ENCODE measurements at places on chromosomes 13 and 19.
A peak's percentile ranks its signal among the peaks of the same experiment; 100 is the strongest.

GRCh38 chr13:112730157-112730671 lies 40.4 kb downstream of the ATP11A start:
- DNase-seq, result peak; percentile 41

GRCh38 chr13:104872153-104872552 lies 1663.3 kb downstream of the EFNB2 start:
- DNase-seq, result no peak

GRCh38 chr19:52536448-52536800 lies 9.0 kb downstream of the ZNF808 start:
- DNase-seq, result no peak

DNA sequence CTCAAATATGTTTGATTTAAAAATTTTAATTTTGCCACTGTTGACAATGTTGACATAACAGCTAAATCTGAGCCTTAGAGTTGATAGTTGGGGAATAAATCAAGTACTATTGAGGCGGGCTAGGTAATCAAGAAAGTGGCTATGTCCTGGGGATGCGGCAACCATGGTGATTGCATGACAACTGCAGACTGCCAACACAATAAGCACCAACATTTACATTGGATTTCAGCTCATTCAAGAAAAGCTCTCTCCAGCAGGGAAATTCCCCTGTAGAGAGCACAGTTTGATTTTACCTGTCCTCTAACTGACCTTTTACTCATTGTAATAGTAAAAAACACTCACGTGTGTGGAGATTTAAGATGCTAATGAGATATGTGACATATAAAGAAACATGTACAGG lies 63.1 kb downstream of the ZNF100 start:
- no peak for DNase-seq

GRCh38 chr13:49540552-49540951 lies 44.8 kb downstream of the PHF11 start:
- DNase-seq, result no peak

DNA sequence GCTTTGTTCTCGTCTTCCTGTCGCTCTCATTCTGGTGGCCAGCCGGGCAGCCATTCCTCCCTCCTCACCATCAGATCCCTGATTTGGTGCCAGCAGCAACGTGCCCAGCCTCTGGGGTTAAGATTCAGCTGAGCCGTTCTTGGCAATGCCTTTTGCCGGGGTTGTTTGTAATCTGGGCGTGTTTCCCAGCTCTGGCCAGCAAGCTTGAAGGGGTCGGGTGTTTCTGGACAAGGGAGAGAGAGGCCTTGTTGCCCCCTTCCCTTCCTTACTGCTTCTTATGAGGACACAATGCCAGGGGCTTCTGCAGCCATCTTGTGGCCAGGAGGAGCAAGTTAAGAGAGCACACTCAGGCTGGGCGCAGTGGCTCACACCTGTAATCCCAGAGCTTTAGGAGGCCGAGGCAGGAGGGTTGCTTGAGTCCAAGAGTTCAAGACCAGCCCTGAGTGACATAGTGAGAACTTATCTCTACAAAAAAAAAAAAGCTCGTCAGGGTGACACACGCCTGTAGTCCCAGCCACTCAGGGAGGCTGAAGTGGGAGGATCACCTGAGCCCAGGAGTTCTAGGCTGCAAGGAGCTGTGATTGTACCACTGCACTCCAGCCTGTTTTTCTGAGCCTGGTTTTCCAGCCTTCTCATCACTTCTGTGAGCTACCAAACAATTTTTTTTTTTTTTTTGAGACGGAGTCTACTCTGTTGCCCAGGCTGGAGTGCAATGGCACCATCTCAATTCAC lies 10.7 kb upstream of the CRTC1 start:
- no peak for DNase-seq

- DNase-seq, result peak; percentile 67
Observed at GRCh38 chr19:19591133-19591825, 27.2 kb downstream of the PBX4 start.

GRCh38 chr19:1214299-1214861 lies 8.8 kb downstream of the STK11 start:
- no peak for DNase-seq

DNA sequence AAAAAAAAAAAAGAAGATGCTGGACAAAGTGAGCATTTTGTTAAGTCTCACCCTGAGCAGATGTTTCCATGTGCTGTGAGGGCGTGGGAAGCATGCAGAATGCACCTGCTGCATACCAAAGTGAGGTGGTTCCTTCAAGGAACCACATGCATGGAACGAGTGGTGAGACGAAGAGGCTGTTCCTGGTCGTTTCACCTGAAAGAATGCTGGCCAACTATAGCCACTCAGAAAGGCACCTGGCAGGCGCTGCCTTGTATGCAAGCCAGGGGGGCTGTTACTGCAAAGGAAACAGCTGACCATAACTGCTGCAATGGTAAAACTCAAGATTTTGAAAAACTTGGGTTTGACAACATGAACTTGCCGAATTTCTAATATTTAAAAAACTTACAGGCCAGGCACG lies 14.7 kb downstream of the MIER2 start:
- no peak for DNase-seq

DNA sequence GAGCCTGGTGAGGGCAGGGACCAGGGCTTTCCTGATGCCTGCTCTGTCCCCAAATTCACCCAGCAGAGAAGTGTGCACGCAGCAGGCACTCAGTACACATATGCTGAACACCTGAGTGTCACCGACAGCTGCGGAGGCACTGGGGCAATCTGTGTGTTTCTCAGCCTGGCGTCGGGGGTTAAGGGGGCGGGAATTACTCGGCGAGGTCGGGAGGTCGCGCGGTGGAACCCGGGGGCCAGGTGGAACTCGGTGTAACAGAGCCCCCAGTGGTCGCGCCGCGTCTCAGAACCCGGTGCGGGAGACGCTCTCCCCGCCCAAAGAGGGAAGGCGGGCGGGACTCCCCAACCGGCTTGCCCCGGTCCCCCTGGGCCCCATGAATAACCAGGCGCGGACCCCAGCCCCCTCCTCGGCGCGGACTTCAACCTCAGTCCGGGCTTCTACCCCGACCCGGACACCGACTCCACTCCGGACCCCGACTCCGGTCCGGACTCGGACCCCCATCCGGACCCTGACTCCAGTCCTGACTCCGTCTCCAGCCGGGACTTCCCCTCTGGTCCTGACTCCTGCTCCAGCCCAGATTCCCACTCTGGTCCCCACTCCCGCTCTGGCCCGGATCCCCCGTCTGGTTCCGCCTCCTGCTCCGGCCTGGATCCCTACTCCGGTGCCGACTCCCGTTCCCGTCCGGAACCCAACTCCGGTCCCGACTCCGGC lies at the start of gene SELENOV:
SELENOV (plus strand) TSS at position 300 of the 711 bp plus-strand sequence; CDS start at position 374, 74 bp downstream.
- DNase-seq, result peak; percentile 92

DNA sequence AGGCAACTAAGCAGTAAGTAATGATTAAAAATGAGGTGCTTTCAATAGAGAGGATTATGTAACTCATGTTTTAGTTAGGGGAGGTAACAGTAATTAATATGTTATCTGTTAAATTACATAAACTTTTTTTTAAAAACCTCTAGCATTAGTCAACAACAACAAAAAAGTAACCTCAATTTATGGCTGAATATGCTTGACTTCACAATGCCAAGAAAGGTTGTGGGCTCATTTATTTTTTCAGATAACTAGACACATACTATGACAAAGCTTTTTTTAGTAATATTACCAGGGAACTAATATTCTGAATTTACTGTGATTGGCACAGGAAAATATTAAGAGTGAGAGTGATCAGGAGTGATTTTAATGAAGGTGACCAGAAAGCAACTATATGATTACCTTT lies 54.9 kb downstream of the KCNRG start:
- DNase-seq, result no peak

DNA sequence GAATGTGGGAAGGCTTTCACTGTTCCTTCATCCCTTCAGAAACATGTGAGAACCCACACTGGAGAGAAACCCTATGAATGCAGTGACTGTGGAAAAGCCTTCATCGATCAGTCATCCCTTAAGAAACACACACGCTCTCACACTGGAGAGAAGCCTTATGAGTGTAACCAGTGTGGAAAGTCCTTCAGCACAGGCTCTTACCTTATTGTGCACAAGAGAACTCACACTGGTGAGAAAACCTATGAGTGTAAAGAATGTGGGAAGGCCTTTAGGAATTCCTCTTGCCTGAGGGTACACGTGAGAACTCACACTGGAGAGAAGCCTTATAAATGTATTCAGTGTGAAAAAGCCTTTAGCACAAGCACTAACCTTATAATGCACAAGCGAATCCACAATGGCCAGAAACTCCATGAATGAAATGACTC lies 18.6 kb downstream of the ZNF177 start:
- no peak for DNase-seq

DNA sequence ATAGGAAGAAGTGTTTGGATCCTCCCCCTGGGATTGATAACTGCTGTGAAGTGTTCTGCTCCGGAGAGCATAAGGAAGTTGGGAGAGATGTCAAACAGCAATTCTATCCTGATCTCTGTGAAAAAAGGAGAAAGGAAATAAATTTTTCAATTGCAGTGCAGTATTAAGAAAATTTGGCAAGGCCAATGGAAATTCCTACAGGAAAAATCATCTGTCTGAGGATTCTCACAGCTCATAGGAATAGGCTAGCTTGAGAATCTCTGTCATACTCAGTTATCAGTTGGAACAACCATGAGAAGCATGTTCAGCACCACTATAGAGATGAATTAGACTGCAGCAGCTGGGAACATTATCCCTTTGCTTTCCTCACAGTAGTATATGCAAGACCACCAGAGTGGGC lies 1238.9 kb upstream of the MIR17HG start:
- DNase-seq, result no peak

DNA sequence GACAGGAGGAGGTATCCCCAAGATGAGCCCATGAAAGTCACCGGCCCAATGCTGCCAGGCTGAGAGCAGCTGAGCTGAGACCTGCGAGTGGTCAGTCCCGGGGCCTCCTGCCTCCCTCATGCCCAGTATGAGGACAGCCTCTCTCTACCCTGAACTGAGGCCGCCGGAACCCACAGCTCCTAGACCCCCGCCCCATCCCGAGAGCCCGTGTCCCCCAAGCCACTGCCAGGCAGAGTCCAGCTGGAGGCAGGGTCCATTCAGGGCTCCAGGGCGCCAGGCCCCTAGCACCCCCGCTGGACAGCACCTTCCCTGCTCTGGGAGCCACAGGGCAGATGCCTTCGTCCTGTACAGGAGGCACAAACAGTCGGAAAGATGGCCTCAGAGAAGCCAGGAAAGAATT lies 38.7 kb downstream of the MLLT1 start:
- no peak for DNase-seq

DNA sequence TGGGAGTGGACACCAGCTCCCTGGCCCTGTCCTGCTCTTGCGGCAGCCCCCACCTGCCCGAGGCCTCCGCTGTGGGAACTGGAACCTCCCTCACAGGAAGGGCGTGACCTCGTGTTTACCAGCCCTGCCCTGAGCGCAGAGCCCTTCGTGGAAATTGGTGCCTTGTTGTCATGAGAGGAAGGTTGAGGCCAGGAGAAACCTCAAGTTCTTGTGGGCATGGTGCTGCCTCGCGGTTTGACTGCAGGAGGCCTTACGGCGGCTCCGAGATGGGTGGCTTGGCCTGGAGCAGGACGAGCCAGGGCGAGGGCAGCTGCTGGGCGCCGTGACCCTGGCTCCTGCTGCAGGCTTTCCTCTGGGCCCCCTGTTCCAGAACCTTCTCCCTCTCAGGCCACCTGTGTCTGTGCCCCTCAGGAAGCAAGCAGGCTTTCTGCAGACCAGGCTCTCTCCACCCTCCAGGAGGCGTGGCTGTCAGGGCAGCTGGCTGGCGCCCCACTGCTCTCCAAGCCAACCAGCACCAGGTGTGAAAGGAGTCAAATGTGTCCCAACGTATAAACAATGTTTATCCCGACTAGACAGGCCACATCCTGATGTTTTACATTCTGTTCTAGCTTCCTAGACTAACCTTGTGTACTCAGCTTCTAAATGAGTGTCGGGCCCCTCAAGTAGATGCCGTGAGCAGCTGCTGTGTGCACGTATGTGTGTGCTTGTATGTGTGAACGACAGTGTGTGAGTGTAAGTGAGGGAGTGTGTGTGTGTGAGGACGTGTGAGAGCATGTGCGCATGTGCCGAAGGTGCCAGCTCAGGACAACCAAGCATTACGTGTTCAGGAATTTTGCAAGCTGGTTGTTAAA lies 10.4 kb upstream of the RASA3 start:
- peak; percentile 64 for DNase-seq

- DNase-seq, result peak; percentile 70
Observed at GRCh38 chr19:35295792-35296462, 4.0 kb downstream of the MAG start.

- no peak for DNase-seq
Observed at GRCh38 chr19:6743714-6744380, 4.4 kb downstream of the TRIP10 start.

GRCh38 chr13:86882835-86883234 lies 788.3 kb upstream of the SLITRK5 start:
- DNase-seq, result no peak

GRCh38 chr19:1756705-1757465 lies 3.6 kb downstream of the ONECUT3 start:
- peak; percentile 67 for DNase-seq

- DNase-seq, result peak; percentile 26
Observed at GRCh38 chr19:29484876-29485275, 40.9 kb upstream of the VSTM2B start.

DNA sequence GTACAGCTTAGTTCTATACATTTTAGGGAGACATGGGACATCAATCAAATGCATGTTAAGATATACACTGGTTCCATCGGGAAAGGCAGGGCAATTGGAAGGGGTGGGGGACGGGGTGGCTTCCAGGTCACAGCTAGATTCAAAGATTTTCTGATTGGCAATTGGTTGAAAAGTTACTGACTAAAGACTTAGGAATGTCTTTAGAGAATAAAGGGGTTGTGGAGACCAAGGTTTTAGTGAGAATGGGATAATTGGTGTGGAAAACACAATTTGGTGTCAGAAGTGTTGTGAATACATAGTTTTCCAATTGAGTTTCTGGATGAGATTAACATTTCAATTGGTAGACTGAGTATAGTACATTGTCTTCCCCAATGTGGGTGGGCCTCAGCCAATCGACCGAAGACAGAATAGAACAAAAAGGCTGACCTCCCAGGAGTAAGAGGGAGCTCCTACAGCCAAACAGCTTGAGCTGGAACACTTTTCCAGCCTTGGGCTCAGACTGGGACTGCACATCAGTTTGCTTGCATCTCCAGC lies 988 bp upstream of the CCDC169 start:
- peak; percentile 78 for DNase-seq

DNA sequence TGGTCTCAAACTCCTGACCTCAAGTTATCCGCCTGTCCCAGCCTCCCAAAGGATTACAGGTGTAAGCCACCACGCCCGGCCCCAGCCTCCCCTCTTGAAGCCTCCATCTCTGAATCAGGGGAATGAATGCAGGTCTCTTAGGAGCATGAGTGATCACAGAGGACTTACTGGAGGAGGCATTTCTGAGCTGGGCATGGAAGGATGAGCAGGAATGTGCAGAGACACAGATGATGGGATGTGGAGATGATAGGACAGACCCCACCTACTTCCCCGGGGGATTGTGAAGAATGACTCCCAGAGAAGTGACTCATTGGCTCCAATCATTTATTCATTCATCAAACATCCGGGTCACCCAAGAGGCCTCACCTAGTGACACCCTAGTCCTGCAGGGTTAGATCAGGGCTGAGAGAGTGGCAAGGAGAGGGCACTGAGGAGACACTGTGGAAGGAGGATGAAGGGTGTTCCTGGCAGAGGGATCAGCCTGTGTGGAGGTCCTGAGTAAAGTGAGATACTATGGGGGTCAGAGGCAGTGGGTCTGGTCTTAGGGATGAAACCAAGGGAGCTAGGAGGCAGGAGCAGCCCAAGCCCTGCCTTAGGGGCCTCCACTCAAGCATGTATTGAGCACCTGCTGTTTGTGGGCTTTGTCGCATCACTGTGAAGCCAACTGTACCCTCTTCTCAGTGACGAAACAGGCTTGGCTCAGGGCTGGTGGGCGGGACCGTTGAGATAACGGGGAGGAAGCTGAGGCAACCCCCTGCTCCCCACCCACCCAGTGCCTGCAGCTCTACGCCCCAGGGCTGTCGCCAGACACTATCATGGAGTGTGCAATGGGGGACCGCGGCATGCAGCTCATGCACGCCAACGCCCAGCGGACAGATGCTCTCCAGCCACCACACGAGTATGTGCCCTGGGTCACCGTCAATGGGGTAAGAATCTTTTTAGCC lies 3.0 kb downstream of the IFI30 start:
- DNase-seq, result no peak
